ENCODE measurements at places on chromosomes 7 and 10.

GRCh38 chr10:87771871-87772500 is 46.0 kb downstream of the ATAD1 start:
- no peak overlapping the region for H3K27ac ChIP-seq
- no peak for DNase-seq
- no peaks in the 10 kb centered on the region for H3K36me3 ChIP-seq
- no peaks in the 10 kb centered on the region for H3K27me3 ChIP-seq

GRCh38 chr10:73925539-73925938 is 14.6 kb downstream of the PLAU start:
- no peaks in the 10 kb centered on the region for H3K27me3 ChIP-seq
- no peak for DNase-seq

GRCh38 chr7:80760292-80760691 is 121.8 kb downstream of the CD36 start:
- no peak overlapping the region for H3K4me3 ChIP-seq
- DNase-seq, result no peak
- H3K36me3 ChIP-seq, result no peaks in the 10 kb centered on the region
- no peaks in the 10 kb centered on the region for H3K27me3 ChIP-seq

GRCh38 chr7:1323178-1324027 is 90.7 kb downstream of the UNCX start:
- no peaks in the 10 kb centered on the region for H3K27me3 ChIP-seq
- no peak for DNase-seq
- no peaks in the 10 kb centered on the region for H3K4me1 ChIP-seq
- no peak overlapping the region for H3K4me3 ChIP-seq

- no peak overlapping the region for H3K4me3 ChIP-seq
- no peaks in the 10 kb centered on the region for H3K27me3 ChIP-seq
- H3K36me3 ChIP-seq, result no peaks in the 10 kb centered on the region
- no peak for DNase-seq
- no peak overlapping the region for H3K27ac ChIP-seq
Measured at GRCh38 chr7:6243168-6243567, 29.3 kb downstream of the CYTH3 start.
